Left renal cortex interstitium (tissue), 4 donors: ENCODE measurements at places on chromosomes 12 and 14.
A peak's percentile ranks its signal among the peaks of the same experiment; 100 is the strongest.

GRCh38 chr12:17680220-17680619, 409.8 kb downstream of the RERGL start:
- no peak for DNase-seq

DNA sequence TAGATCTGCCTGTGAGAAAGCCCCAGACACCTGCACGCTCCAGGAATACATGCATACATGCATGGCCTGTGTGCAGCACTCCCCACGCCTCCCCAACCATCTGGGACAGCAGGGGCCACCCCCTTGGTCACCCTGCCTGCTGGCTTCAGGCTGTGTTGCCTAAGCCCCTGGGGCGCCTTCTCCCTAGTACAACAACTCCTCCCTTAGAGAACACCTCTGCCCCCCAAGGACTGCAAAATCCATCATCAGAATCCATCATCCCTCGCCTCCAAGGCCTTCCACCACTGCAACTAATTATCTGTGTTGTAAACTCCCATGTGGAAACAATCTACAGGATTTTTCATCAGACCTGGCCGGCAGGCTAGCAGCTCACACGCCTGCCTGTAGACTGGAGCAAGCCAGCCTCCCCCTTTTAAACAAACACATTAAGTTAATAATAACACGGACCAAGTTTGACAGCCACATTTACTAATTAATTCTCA, 36.8 kb downstream of the ZFP36L1 start:
- DNase-seq: no peak

GRCh38 chr14:100525615-100526014, 61.6 kb downstream of the BEGAIN start:
- no peak for DNase-seq

DNA sequence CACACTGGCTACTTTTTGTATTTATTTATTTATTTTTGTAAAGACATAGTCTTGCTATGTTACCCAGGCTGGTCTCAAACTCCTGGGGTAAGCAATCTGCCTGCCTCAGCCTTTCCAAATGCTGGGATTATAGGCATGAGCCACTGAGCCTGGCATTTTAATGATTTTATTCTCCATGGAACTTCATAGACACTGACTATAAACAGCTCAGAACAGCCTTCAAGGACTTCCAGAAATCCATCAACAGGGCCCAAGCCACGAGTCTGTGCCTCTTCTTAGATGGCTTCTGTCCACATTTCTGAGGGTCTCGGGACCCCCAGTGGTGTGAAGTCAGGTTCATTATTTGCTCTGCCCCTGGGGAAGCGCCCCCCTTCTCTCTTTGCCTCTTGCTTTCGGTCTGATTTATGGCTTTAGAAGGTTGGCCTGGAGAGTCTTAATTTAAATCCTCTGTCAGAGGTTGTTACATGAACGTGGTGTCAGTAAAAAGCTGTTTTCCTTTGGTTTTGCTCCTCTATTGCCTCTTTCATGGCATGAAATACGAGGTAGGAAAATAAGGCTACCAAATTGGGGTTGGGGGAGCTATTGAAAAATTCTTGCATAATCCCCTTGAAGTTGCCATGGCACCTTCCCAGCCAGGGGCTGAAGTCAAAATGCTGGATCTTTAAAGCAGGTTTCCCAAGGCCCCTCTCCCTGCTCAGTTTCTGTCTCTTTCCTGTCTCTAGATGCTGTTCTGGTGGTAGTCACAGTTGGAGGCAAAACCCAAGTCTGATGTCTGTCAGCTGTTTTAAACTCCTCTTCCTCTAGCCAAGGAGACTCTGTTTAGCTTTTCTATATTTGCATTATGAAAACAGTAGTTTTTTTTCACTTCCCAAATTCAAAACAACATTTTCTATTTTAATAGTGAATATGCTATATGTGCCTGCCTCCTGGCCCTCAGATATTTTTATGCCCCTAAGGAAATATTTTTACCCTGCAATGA, 129.4 kb downstream of the SMOC1 start:
- no peak for DNase-seq

- DNase-seq: no peak
Measured at GRCh38 chr12:12786351-12786705, 869 bp downstream of the APOLD1 start.

- DNase-seq: no peak
Measured at GRCh38 chr14:28426960-28427359, 339.6 kb upstream of the FOXG1 start.

DNA sequence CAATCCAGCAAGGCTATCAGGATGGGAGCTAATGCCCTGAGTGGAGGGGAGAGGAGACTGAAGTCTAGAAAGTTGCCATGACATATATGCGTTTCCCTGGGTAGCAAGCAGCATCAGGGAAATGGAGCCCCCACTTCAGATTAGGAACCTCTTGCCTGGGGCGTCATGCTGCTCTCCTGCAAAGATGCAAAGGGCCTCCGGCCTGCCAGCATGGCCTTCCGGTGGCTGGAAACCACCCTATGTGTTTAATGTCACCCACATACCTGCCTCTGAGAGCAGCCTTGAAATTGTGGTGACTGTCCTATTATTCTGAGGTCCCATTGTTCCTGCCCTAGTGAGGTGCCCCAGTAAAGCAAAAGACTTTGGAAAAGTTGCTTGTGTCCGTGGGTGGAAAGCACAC, 10.0 kb upstream of the IFI27L2 start:
- no peak for DNase-seq

GRCh38 chr12:4483885-4484823, 38.5 kb upstream of the FGF6 start:
- no peak for DNase-seq

DNA sequence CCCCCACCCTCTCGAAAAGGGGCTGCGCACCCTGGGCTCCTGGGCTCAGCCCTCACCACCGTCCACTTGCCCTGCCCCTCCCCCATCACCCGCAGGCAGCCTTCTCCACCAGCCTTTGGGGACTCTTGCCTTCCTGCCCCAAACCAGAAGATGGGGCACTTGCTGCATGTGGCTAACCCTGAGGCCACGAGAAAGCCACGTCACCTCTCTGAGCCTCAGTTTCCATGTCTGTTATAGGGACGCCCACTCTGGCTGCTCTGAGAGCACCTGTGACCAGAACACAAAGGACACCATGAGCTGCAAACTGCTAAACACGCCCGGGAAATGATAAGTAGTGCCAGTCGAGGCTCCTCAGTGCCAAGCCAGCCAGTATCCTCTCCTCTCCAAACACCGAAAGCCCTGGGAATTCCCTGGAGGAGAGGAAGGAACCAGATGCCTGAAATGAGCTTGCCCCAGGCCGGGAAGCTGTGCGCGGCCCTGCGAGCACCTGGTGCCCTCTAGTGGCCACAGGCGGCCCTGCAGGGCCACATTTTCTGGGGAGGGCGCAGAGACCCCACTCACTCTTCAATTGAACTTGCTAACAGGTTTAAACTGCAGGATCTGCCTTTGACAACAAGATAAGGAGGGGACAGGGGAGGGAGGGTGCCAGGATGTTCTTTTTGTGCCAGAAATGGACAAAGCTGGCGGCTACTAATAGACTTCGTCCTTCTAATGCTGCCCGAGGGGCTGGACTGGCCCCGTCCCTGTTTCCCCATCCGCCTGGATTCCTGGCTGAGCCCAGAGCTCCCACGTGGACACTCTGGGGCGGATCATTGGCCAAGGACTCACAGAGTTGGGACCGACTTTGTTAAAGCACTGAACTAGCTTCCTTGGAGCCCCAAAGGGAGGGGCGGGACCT, 10.2 kb upstream of the SERPINA9 start:
- DNase-seq: peak; percentile 30

GRCh38 chr14:61103541-61104339, 122.7 kb downstream of the SLC38A6 start:
- DNase-seq: no peak

GRCh38 chr12:3333991-3334391, 157.0 kb upstream of the PRMT8 start:
- no peak for DNase-seq
